ENCODE measurements at places on chromosomes 13 and 19.

- no peak for DNase-seq
These were observed 63.6 kb upstream of the SOX1 start for GRCh38 chr13:112003396-112003795.

DNA sequence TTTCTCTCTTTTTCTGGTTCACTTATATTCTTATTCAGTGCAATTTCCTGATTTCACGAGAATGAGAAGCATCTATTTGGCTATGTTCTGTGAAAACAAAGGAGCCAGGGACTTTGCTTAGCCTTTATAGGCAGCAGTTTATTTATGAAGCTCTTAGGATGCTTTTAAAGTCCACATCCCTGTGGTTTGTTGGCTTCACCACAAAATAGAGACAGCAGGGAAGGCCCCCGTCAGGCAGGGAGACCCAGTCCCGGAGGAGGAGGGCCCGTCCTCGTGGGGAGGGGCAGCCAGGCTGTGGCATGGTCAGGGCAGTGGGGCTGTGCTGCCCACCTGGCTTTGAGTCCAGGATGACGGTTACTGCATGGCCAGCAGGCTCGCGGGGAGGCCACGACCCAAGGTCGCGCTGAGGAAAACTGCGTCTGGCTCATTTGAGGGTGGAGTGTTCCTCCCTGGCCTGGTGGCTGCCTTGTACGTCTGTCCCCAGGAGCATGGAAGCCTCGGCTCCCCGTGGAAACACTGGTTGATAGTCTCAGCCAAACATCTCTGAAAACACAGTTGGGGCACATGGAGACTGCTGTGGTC, 92.7 kb downstream of the ATP11A start:
- no peak for DNase-seq

- no peak for DNase-seq
These were observed 24.2 kb downstream of the RANBP3 start for GRCh38 chr19:5953680-5954213.

GRCh38 chr19:57362419-57362818, 932 bp upstream of the TRAPPC2B start:
- DNase-seq: no peak

DNA sequence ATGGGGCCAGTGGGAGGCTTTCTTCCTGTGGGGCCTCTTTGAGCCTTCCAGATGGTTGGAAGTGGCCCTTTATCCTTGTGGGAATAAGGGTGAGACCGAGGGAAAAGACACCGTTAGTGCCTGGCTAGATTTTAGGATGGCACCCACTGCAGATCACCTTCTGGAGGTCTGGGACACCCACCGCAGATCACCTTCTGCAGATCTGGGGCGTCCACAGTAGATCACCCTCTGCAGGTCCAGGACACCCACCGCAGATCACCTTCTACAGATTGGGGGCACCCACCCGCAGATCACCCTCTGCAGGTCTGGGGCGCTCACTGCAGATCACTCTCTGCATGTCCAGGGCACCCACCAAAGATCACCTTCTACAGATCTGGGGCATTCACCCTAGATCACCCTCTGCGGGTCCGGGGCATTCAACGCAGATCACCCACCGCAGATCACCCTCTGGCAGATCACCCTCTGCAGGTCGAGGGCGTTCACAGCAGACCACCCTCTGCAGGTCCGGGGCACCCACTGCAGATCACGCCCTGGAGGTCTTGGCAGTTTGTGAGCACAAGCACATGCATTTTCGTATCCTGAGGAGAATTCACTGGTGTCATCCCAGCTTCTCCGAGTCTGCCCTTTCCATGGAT, 153.4 kb upstream of the TSHZ3 start:
- DNase-seq: no peak

GRCh38 chr13:99197117-99197651, 3.5 kb upstream of the UBAC2 start:
- DNase-seq: no peak
